ENCODE measurements at places on chromosomes 16 and 17. TPM values are rescaled to one million over a fixed set of nuclear protein-coding genes. Genes with fewer than 3 reads are reported as not detected.

The DNAAF8 gene
- total RNA-seq, result 0.56 TPM

The CD300E gene
- not detected for total RNA-seq

The HCRT gene
- total RNA-seq, result not detected

DNA sequence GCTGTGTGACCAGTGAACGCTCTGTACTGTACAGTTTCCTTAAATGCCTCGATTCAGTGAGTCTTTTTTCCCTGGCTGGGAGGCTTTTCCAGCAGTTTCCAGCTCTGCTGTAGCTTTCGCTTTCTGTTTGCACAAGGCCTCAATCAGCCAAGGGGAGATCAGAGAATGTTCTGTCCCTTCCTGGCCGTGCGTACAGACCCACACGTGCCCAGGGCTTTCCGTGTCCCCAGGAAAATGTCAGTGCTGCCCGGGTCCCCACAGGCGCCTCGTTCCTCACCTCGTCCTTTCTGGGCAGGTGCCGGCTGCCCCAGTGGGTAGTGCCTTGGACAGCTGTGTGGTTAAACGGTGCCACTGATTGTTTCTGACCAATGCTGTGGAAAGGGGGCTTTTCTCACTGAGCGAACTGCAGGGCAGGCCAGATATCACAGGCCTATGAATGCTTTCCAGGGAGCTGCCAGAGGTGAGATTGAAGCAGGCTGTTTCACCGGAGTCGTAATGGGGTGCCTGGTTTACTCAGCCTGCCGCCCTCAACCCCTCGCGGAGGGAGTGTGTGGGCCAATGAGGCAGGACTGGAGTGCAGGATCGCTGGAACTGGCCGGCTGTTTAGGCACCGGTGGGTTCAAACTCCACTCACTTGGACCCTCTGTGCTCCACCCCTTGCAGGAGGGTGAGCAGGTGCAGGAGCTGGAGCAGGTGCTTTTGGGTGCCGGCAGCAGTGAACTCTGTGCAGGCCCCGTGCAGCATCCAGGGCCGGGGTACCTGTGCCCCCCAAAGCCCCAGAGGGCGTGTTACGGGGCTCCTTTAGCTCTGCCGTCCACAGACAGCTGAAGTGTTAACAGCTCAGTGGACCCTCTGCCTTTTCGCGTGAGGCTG is 44.4 kb downstream of the ZNF778 start:
- no peak for DNase-seq

GRCh38 chr16:12420661-12421209 is 383.0 kb downstream of the CPPED1 start:
- DNase-seq, result peak; percentile 14

- DNase-seq, result no peak
Observed at GRCh38 chr16:67841198-67841815, 813 bp upstream of the THAP11 start.

DNA sequence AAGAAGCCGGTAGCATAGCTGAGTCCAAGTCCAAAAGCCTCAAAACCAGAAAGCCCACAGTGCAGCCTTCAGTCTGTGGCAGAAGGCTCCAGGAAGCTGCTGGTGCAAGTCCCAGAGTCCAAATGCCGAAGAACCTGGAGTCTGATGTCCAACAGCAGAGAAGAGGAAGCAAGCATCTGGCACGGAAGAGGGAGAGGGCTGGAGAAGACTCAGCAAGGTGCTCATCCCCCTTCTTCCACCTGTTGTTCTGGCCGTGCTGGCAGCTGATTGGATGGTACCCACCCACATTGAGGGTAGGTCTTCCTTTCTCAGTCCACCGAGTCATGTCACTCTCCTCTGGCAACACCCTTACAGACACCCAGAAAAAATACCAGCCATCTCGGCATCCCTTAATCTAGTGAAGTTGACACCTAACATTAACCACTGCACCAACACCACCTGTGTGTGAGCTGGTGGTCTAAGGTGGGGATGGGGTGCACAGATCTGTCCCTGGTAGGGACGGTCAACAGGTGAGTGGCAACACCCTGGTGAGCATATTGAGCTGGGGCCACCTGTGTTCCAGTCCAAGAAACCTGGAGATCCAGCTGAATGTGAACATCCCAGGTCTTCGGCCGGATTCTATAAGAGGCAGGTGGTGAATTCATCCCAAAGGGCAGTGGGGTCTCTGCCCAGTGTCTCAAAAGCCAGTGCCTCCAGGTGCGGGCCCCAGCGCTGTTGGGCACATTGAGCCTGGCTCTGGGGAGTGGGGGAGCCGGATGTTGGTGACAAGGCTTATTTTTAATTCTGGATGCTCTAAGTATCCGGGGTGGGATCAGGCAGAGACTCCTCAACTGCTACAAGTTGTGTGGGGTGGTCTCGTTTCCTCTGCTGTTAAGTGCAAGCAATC is 9.8 kb downstream of the MIEF2 start:
- DNase-seq, result no peak

DNA sequence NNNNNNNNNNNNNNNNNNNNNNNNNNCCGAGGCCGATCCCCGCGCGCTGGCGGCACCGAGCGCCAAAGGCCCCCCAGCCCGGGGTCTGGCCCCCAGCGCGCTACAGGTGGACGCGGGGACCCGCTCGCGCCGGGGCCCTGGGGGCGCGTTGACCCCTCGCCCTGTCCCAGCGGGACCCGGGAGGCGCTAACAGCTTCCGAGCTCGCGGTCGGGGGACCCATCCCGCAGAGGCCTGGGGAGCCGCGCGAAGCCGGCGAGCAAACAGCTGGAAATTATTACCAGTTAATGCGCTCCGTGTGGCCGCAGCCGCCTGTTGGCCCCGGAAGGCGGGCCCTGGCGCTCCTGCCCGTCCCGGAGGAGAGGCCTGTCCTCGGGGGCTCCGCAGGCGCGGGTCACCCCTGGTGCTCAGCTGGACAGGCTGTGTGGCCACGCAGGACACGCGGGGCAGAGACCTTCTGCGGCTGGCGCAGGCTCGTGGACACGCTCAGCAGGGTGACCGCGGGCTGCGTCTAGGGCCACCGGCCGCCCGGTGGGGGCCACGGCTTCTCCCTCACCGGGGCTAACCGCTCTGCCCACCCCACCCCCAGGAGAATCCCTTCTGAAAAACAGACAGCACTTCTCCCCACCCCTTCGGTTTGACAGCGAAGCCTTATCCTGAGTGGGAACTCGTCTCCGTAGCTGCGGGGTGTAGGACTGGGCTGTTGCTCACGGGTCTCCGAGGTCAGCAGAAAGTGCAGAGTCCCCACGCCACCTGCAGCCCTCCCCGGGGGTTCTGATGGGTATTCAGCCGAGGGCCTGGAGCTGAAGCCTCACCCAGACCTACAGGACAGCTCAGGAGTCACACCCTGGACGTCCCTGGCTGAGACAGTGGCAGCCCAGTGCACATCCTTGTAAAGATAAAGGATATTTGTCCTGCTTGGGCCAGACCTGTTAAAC is 138.7 kb upstream of the RPH3AL start:
- DNase-seq, result no peak

Measured in MCF 10A (cell line).